ENCODE measurements at places on chromosomes 5 and 9.

GRCh38 chr9:99465231-99465907 lies 243.3 kb downstream of the SEC61B start:
- no peak for DNase-seq

GRCh38 chr5:66757219-66757833 lies 161.1 kb downstream of the MAST4 start:
- no peak for DNase-seq

GRCh38 chr9:10050016-10050415 lies 562.8 kb downstream of the PTPRD start:
- no peak for DNase-seq

GRCh38 chr9:4287886-4288588 lies 11.8 kb downstream of the GLIS3 start:
- DNase-seq = no peak

- no peak for DNase-seq
These were observed 23.8 kb downstream of the GDA start for GRCh38 chr9:72173080-72173479.

- no peak for DNase-seq
These were observed 74.3 kb downstream of the ZNF618 start for GRCh38 chr9:113950195-113951031.

- DNase-seq = no peak
These were observed 24.2 kb downstream of the PSMB7 start for GRCh38 chr9:124390794-124391658.

- DNase-seq = no peak
These were observed 680 bp downstream of the GLRA1 start for GRCh38 chr5:151923866-151924476.

- peak; percentile 35 for DNase-seq
These were observed 57.4 kb upstream of the PRSS3 start for GRCh38 chr9:33737811-33738606.

DNA sequence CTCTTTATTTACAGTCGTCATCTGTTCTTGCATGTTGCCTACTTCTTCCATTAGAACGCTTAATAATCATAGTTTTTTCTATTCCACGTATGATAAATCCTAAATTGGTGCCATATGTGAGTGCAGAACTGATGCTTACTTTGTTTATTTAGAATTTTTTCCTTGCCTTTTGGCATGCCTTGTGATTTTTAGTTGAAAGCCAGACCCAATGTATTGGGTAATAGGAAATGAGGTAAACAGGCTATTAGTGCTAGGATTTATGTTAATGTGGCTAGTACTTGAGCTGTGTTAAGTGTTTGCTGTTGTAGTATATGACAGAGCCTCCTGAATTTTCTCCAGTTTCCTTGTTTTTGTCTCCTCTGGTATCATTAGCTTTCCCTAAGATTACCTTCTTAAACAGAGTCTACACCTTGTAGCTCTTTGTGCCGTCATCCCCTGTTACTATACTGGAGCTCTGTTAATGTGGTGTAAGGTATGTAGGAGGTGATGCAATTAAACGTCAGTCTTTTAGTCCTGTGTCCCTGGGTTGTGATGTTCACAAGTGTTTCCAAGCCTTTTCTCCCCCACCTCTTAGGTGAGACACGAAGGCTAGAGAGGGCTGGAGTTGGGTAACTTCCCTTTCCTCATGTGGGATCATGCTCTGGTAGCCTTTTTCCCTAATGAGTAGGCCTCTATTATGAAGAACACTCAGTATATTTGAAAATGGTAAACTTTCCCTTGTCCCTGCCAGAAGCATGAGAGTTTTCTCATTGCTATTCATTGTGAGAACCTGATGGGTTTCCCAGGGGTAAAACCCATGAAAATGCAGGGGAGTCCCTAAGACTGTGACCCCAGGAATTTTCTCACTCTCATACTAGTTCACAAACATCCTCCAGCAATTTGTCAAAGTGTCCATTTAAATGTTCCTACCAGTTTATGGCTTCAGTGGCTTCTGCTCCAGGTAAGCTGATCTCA lies 21.2 kb downstream of the SPATA31D3 start:
- no peak for DNase-seq

GRCh38 chr5:173736923-173737412 lies 120.5 kb upstream of the BOD1 start:
- no peak for DNase-seq

- no peak for DNase-seq
These were observed 53.7 kb downstream of the ZNF462 start for GRCh38 chr9:106916466-106917235.

DNA sequence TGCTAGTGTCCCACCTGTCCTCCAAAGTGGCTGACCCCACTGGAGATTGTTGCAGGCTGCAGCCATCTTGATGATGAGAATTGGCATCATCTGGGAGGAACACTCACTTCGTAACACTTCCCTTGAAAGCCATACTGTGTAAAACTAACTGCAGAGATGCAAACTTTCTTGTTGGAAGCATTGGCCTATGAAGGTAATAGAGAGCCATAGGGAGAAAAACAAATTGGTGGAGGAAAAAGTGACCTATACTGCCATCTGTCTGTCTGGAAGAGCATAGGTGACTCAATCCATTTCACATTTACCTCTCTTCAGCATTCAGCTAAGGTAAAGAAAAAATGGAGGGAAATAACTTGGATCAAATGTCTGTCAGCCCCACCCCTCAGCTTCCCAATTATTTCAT lies 473.4 kb downstream of the NTRK2 start:
- no peak for DNase-seq

GRCh38 chr5:62306896-62307689 lies 1.1 kb downstream of the KIF2A start:
- DNase-seq = no peak

DNA sequence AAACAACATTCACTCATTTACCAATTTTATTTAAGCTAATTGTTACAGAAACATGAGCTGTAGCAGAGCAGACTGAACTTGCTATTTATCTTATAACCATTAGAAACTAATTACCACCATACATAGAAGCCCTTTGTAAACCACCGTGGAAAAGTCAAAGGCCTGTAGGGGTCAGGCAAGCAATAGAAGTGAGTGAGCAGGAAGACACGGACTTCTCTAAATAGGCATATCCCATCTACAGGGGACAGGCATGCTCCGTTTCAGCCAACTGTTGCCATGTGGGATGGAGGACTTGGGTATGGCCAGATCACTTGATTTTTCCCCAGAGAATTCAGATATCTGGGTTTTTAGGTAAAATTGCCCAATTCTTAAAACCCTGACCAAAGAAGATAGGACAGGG lies 44.8 kb downstream of the PRRC1 start:
- DNase-seq = peak; percentile 8

GRCh38 chr5:72482046-72482445 lies 25.2 kb downstream of the ZNF366 start:
- DNase-seq = no peak

DNA sequence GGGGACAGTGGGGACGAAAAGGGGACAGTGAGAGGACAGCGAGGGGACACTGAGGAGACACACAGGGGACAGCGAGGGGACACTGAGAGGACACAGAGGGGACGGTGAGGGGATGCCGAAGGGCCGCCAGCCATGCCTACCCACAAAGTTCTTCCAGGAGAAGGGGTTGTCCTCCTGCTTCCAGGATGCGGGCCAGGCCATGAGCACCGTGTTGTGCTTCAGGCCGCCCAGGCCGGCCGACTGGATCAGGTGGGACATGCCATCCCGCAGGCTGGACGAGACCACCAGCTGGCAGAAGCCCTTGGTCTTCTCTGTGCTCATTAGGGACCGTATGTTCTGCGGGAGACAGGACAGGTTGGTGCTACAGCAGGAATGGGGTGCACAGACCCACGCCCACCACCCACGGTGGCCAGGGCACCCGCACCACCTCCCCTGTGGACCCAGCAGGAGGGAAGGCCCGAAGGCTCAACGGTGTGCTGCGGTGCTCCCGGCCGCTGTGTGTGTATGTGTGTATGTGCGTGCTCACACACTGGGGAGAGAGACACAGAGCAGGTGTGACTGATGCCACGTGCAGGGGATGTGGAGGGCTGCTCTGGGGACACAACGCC lies 46.6 kb downstream of the SLC12A7 start:
- DNase-seq = no peak

GRCh38 chr5:171268700-171269620 lies 40.1 kb upstream of the TLX3 start:
- no peak for DNase-seq

- DNase-seq = peak; percentile 9
These were observed 268.2 kb upstream of the TAS2R1 start for GRCh38 chr5:9898319-9898718.

GRCh38 chr9:77927265-77927664 lies 104.3 kb downstream of the GNAQ start:
- no peak for DNase-seq

DNA sequence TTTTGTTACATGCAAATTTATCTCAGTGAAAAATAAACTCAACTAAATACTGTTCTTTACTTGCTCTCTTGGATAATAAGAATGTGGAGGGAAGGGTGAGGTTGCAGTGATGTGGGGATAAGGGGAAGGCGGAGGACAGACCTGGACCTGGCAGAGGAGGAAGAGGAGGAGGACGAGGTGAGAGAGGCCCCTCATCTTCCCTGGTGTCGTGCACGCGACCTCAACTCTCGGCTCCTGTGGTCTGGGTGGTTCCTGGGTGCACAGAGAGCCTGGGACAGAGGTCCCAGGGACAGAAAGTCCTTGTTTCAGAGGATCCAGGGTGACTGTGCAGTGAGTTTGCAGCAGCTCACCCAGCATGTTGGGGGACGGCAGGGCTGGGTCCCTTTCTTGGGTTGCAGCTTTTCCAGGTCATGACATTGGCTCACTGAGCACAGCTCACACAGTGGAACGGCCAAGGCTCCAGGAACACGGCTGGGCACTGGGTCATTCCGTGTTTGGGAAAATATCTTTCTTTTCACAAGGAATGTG lies 37.7 kb upstream of the LPCAT1 start:
- no peak for DNase-seq

- DNase-seq = no peak
These were observed 22.6 kb upstream of the CSF1R start for GRCh38 chr5:150108711-150109514.

DNA sequence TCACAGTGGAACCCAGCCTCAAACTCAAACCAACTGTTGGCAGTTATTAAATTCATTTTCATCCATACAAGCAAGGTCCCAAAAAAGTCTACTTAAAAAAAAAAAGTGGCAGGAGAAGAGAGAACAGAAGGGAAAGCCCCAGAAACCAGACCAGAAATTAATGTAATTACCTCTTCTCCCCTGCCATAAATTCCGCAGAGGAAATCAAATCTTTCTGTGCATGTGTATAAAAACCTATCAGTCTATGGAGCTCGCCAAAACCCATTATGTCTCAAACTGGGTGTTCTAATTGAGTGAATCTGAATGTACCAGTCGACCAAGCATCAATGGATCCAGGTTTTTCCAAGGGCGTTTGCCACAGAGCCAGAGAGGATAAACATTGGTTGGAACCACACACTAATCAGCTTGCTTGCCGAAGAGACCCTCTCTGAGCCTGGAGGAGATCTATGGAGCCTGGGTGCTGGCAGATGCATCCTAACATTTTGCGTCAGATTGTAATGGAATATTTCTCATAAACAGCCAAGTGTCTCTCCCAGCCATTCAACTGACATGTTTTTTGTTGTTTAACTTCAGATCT lies 7.9 kb upstream of the HAND1 start:
- DNase-seq = no peak

DNA sequence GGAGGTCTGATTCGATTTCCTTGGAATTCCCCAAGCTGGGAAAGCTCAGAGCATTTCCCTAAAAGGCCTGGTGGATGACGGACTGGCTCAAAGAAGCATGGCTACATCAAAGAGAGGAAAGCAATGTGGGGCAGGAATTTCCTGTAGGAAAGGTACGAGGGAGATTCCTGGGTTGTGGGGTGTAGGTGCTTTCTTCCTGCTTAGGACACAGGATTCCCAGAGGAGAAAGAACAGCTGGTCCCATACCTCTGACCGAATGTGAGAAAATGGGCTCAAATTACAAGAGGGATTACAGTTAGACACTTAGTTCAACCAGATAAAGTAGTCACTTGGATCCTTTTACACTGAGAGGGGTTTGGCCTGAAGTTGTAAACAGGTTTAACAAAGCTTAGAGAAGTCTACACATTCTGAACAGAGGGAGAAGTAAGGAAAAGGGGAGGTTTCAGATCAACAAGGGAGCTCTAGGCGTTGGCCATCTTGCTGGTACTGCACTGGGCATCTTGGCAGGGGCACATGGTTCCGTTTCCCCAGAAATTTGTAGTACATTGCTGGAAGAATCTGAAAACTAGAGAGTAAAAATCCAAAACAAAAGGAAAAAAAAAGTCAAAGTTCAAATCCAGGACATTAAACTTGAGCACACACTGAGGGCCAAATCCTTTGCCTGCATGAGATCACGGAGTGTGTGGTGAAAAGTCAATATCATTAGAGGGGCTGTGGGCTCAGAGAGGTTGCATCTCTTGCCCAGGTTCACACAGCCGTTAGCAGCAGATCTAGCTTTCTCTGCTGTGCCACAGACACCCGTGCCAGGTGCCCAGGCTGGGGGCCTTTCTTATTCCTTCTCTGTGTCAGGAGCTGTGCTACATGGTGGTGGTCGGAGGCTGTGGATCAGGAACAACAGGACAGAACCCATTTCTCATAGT lies 171.3 kb downstream of the RGS3 start:
- no peak for DNase-seq

- no peak for DNase-seq
These were observed 105.3 kb downstream of the UBE2R2 start for GRCh38 chr9:33921967-33922895.

DNA sequence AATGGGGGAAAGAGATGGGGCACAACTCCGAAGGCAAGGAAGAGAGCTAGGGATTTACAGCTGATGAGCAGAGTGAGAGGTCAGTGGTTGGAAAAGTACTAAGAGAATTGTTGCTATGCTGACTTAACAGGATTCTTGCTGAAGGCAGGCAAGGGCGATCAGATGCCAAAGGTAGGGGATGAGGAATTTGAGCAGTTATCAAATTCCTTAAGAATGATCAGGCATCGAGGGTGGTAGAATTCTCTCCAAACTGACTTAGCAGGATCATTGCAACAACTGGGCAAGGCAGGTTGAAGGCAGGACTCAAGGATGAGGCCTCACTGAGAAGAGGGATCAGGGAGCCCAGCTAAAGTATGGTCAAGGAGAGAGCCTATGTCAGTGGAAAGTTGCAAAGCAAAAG lies 171.0 kb downstream of the HSD17B3 start:
- DNase-seq = no peak

DNA sequence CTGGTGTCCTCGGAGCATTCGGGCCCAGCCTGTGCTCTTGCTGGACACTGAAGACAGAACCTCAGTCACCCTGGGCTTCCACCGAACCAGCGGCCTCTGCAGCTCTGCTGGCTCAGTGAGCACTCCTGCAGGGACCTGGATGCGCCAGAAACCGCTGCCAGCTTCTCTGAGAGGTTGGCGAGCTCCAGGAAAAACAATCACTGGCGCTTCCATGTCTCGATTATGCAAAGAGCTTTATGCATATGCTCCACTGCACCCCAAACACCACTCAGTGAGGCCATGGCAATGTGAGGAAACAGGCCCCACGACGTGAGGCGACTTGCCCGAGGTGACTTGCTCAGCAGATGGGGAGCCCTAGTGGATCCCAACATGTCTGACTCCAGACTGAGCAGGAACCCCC lies 11.0 kb downstream of the PRDM12 start:
- DNase-seq = no peak

GRCh38 chr5:40428126-40428525 lies 251.6 kb upstream of the PTGER4 start:
- DNase-seq = no peak

GRCh38 chr5:175162036-175162435 lies 281.9 kb downstream of the DRD1 start:
- DNase-seq = no peak

Data from neural crest cell (in vitro differentiated cells).